ENCODE measurements at places on chromosomes 7 and 10.

GRCh38 chr10:106296750-106297392, 867.6 kb downstream of the SORCS1 start:
- no peak for DNase-seq

DNA sequence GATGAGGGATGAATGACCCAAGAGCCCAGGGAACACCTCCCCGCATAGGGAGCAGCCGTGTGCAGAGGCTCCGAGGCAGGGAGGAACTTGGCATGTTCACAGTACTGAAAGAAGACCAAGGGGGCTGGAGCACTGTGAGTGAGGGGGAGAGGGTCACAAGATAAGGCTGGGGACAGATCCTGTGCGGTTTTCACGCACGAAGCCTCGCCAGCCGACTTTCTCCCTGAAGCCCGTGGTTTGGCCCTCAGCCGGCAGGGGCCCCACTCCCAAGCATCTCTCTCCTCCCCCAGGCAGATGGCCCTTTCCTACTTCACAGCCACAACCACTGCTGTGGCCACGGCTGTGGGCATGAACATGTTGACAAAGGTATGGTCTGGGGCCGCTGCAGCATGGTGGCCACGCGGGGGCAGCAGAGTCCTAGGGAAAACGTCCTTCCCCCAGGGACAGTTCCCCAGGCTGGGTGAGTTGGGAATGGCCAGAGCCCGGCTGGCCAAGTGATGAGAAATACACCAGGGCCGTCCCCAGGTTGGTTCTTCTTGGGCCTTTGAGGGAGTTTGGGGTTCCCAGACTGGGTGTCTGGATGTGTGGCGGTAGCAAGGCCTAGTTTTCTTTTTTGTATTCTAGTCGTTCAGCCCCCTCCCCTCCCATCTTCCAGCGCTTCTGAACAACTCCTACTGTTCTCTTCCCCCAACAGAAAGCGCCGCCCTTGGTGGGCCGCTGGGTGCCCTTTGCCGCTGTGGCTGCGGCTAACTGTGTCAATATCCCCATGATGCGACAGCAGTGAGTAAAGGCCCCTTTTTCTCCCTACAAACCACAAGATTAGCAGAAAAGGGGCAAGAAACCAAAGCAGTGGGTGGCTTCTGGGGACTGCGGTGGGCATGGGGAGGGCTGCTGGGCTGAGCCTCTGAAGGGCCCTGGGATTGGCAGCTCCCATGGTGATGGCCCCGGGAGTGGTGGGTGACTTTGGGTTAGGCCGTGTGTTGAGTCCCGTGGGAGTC, 14.4 kb upstream of the WBP1L start:
- peak; percentile 23 for DNase-seq

- no peak for DNase-seq
These were observed at the start of gene TRIM8 for GRCh38 chr10:102644066-102644645. TSS of gene TRIM8 (plus strand) at chr10:102644479. CDS start at chr10:102644618, 139 bp downstream.

DNA sequence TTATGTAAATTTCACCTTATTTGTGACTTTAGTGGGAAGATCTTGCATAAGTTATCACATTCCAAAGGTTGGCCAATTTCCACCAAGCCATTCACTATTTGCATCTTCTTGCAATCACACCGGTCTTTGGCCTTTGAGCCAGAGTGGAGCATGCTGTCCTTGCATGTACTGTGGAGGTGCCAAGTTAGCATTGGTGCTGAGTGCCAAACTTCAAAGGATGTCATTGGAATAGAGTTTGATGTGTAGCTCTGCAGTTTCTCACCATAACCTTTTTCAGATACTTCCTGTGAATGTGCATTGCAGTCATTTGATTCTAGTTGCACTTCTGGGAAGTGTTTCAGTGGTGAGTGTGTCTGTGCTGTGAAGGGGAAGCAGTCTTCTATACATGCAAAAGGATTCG, 620.6 kb downstream of the SUGCT start:
- DNase-seq = no peak

DNA sequence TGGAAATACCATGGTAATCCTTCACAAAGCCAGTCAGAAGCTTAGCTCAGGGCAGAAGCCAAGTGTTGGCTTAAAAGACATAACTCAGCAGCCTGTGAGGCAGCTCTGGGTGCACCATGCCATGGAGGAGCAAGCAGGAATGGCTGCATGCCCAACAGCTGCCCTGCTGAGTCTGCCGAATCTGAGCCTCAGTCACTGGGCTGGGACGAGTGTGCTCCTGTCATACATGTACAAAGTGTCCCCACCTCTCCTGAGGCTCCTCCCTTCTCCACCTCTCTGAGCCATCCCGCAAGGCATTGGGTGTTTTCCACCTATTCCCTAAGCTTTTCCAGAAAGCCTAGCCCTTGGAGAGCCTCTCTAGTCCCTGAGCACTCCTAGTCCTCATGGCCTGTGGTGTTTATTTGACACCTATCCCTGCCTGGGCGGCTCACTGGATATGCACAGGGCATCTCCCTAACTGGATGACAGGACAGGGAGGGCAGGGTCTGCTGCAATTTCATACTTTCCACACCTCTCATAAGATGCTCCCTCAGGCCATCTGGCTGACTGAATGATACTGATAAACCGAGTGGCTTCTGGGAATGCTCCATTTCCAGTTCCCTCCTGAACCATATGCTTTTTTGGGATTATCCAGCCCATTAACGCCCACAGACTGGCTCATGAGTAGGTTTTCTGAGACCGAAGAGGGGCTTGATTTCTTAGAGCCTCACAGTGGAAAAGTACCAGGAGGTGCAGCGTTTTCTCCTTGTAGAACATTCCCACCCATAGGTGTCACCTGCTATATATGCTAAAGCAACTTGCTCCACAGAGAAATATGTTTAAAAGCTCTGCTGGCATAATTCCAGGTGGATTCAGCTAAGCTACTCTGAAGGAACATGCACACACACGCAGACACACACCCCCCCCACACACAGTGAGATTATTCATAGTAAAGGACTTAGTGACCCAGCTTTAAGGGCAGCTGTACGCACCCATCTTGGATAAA, 199.3 kb downstream of the SNX10 start:
- DNase-seq = peak; percentile 88

GRCh38 chr10:60937784-60938654, 6.0 kb downstream of the RHOBTB1 start:
- no peak for DNase-seq

- DNase-seq = no peak
These were observed 148.6 kb downstream of the ELFN1 start for GRCh38 chr7:1818575-1819258.

GRCh38 chr10:50395851-50396250, 144.5 kb upstream of the ASAH2 start:
- no peak for DNase-seq

GRCh38 chr7:151804756-151805155, 72.2 kb downstream of the PRKAG2 start:
- no peak for DNase-seq

- no peak for DNase-seq
These were observed 51.8 kb upstream of the FAM133B start for GRCh38 chr7:92641921-92642511.

GRCh38 chr7:87702326-87702725, 74.1 kb downstream of the RUNDC3B start:
- DNase-seq = no peak

GRCh38 chr7:144527051-144527471, 123.6 kb upstream of the NOBOX start:
- no peak for DNase-seq

DNA sequence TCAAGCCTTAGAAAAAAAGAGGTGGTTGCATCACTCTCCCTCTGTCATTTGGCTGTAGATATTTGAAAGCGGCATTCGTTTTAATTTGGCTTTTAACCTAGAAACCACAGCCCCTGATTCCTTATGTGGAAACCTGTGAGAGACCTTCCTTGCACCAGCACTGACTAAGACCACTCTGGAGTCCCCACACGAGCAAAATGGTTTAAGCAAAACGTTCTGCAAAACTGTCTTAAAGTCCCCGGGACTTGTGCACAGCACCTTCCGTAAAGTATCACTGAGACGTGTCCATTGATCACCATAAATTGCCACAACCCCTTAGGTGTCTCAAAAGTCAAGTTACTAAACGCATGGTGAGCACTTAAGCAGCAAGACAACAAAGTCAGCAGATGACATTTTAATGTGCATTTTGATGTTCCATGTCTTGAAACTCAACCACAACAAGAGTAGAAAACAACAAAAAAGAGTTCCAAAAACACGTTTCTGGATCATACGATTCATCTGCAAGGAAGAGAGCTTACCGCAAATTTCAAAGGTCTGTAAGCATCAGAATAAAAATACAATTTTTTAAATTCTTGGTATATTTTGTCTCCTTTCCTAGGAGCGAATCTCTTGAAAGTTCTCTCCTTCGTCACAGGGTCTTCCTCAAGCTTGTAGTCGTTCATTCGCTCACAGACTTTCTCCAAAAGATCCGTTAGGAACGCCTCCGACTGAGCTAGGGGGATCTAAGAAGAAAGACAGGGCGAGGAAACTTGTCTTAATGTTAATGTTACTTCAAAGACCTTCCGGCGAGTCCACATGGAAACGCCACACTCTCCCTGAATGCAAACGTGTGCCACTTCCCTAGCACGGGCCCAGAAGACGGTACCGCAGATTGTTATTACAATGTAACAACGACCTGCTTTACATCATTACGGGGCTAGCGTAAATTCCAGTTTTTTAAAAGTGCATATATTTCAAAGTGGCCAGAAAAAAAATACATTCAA, 37.7 kb downstream of the CNPY1 start:
- DNase-seq = no peak

DNA sequence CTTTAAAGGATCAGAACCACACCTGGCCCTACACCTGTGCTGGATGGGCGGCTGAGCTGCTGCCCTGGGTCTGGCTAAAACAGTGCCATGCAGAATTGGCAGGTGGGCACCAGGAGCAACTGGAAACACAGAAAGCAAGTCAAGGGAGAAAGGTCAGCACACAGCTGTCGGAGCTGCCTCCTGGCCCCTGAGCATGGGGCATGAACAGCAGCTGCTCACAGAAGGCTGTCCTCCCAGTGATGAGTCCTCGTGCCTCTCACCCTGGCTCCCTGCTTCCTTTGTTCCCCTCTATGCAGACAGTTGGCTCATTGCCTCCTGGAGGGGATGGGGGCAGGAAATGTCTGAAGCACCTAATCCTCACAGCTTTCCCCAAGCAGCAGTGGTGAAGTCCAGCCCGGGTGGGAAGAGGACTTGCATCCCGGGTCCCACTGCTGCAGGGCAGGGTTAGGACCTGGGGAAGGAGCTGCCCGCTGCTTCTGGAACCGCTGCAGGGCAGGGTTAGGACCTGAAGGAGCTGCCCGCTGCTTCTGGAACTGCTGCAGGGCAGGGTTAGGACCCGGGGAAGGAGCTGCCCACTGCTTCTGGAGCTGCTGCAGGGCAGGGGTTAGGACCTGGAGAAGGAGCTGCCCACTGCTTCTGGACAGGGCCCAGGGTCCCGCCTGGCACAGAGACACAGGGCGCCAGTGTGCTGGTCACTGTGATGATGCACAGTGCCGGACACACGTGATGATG, 37.3 kb downstream of the VIPR2 start:
- DNase-seq = no peak

GRCh38 chr10:71260622-71261325, 48.4 kb downstream of the UNC5B start:
- no peak for DNase-seq

DNA sequence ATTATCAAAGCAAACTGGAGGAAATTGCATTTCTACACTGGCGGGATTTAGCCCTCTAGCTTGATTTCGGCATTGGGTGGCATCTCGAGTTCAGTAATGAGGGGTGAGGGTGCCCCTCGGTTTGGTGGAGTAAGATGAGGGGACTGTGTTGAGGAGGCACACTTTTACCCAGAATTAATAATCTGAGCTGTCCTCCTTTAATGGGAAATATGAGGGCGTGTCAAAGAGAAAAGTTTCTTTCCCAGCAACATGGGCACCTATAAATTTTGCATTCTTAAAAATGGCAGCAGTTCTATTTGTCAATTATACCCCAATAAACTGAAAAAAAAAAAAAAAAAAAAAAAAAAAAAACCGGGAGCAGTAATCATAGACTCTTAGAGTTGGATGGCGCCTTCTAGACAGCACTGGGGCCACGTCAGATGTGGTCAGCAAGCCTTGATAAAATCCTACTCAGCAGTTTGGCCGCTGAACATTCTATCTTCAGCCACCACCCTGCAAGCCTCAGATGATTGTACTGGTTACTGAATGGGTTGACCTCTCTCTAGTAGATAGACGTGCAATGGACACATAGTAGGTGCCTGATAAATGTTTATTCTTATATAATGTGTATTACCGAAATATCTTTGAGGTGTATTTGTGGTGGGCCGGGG, 931 bp downstream of the PAPSS2 start:
- DNase-seq = no peak

DNA sequence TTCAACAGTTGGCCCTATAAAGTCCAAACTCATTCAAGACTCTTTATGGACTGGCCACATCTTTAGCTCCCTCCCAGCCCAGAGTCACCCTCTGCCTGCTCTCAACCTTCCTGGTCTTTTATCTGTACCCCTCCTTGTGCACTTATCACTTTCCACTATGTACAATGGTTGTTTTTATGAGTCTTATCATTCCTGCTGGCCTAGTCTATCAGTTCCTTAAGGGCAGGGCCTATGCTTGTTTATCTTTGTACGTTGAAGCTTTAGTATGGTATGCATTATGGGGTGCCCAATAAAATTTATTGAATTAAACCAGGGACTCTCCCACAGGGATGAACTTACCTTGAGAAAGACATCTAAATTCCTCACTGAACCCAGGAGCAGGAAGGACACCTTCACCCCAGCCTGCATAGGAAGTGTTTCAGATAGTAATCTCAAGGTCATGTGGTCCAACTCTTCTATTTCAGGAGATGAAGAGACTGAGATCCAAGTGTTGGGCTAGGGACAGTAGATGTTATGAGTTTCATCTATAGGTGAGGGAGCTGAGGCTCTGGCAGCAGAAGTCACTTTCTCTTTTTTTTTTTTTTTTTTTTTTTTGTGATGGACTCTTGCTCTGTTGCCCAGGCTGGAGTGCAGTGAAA, 13.3 kb upstream of the PDCD4 start:
- no peak for DNase-seq

GRCh38 chr10:3776796-3777571, 8.0 kb downstream of the KLF6 start:
- no peak for DNase-seq

GRCh38 chr7:118250860-118251494, 26.5 kb downstream of the ANKRD7 start:
- no peak for DNase-seq

DNA sequence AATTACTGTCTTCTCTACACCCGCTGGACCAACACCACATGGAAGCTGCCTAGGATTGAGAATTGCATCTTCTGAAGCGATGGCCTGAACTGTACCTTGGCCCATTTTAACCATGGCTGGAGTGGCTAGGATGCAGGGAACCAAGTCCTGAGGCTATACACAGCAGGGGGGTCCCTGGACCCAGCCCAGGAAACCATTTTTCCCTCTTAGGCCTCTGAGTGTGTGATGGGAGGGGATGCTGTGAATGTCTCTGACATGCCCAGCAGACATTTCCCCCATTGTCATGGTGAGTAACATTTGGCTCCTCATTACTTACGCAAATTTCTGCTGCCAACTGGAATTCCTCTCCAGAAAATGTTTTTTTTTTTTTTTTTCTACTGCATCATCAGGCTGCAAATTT, 822.7 kb downstream of the PCDH15 start:
- DNase-seq = no peak

DNA sequence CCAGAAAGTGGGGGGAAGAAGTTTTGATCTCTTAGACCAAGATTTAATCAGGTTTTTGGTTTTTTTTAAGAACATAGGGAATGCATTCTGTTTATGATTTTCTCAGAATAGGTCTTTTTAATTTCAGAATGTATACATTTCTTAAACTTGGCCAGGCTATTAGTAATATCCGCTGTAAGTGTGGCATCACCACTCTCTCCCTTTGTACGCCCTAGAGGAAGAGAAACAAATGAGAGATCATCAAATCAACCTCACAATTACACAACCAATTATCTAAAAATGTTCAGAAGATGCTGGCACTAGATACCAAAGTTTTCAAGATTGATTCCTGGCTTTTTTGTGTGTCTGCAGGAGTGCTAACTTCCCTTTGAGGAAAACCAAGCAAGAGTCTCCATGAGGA, 70.0 kb downstream of the KLF6 start:
- no peak for DNase-seq

Measured in NCI-H1694 (cell line).